ENCODE measurements at places on chromosomes 1 and 21.

DNA sequence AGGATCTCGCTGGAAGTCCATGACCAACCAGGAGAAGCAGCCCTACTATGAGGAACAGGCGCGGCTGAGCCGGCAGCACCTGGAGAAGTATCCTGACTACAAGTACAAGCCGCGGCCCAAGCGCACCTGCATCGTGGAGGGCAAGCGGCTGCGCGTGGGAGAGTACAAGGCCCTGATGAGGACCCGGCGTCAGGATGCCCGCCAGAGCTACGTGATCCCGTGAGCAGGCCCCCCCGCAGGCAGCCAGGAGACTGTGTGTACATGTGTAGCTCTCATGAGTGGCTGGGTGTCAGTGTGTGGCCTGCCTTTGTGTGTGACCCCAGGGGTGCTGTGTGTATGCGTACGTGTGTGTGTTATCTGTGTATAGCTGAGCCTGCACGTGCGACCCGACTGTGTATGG lies 27.2 kb downstream of the ETNK2 start:
- DNase-seq = no peak

DNA sequence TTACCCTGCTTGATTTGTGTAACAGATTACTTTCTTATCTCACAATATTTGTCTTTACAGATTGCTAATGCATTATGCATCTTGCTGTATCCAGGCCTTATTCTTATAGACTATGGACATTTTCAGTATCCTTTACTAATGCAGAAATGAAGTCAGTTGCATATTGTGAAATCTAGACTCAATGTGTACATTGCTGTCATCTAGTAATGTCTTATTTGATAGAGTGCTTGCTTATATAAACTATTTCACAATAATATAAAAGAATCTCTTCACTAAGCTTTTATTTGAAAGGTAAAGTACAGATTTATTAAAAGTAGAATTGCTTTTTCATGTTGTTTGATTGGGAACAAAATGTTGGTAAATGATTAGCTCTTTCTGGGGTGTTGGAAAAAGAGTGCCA lies 39.6 kb downstream of the ALG6 start:
- DNase-seq = no peak

- no peak for DNase-seq
These were observed 25.9 kb downstream of the IFNAR1 start for GRCh38 chr21:33350676-33351075.

- DNase-seq = no peak
These were observed 373.9 kb downstream of the VAV3 start for GRCh38 chr1:107590900-107591622.

GRCh38 chr1:9413877-9414213 lies 121.2 kb downstream of the SPSB1 start:
- DNase-seq = no peak
